Stimulated activated naive CD8-positive, alpha-beta T cell treated with anti-CD3 and anti-CD28 coated beads, Interleukin-15, Interleukin-2, amounts not matched to agents 100 U/mL and 50 U/mL, for 24 hours (primary cell): ENCODE measurements at places on chromosomes 1 and 21.

DNA sequence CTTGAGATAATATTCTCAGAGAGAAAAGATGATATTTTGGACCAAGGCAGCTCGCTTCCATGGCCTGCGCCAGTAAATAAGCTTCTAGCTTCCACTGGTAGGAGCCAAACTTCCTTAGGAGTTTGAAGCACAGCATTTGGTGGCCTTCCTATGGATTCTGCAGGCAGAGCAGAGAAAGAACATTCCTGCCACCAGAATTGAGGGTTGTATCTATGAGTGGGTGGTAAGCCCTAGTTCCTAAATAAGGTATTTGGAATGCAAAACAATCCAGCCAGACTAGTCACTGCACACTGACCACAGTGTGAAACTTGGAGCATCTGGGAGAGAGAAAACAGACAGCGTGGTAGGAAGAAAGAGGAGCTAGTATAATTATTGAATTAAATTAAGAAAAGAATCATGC lies 54.1 kb upstream of the BCAR3 start:
- no peak for DNase-seq

DNA sequence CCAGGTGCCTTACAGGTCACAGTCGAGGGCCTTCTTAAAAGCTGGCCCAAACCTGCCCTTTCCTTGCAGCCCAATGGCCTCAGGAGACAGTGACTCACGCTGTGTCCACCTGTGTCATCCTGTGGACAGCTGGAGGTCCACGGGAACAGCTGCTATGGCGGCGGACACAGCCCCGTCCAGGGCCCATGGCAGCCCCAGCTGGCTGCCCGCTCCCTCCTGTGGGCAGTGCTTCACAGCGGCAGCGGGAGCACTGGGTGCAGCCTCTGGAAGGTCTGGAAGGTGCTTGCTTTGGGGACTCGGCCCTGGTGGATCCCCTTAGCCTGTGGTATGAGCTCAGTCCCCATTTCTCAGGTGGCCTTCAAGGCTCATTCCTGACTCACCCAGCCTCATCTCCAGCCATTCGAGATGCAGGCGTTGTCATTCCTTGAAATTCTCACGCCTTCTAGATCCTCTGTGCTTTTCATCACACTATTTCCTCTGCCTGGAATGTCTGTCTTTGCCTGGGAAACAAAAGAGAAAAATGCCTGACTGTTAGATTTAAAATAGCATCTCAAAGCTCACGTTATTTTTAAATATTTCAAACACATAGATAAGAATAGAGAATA lies 86.8 kb downstream of the KIF26B start:
- DNase-seq, result no peak

- DNase-seq, result no peak
Observed at GRCh38 chr21:41247561-41248545, 68.7 kb upstream of the FAM3B start.

GRCh38 chr1:235906436-235906835 lies 39.7 kb upstream of the LYST start:
- DNase-seq, result no peak

DNA sequence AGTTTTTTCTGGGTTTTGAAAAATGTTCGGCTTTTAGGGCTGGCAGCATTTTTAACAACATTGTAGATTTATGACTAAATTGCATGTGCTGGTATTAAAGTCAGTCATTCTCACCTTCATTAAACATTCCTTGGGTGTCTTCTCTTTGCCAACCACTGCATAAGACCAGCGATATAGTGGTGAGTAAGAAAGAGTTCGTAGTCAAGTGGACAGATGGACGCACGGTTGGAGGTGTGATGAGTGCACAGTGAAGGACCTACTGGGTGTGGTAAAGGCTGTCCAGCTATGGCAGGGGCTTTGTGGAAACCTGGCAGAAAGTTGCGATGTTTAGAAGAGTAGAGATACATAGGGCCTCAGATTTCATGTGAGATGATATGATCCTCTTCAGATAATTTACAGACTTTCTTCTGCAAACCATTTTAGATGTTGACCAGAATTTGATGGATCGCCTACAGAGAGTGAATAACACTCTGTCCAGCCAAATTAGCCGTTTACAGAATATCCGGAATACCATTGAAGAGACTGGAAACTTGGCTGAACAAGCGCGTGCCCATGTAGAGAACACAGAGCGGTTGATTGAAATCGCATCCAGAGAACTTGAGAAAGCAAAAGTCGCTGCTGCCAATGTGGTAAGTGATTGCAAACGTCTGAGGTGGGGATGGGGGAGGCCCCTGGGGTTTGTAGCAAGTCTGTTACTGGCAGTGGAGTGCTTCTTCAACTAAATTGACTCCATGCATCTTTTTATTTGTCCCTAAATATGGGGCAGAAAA lies 56.0 kb upstream of the LAMC2 start:
- no peak for DNase-seq

GRCh38 chr1:167118188-167118587 lies 24.3 kb downstream of the STYXL2 start:
- DNase-seq, result no peak

- DNase-seq, result no peak
Observed at GRCh38 chr1:196148367-196148970, 459.8 kb downstream of the KCNT2 start.

- DNase-seq, result no peak
Observed at GRCh38 chr1:108504447-108504846, 54.3 kb downstream of the NBPF6 start.
